ENCODE measurements at places on chromosomes 5 and 9. TPM values are rescaled to one million over a fixed set of nuclear protein-coding genes. Genes with fewer than 3 reads are reported as not detected.

The IFNA2 gene
- polyA plus RNA-seq = not detected

The FCN1 gene
- polyA plus RNA-seq = 2.2 TPM

The FOXD4L4 gene
- polyA plus RNA-seq = not detected

The SLC36A2 gene
- polyA plus RNA-seq = 8.8 TPM

The PRKAA1 gene
- polyA plus RNA-seq = 59.4 TPM

The SPATA31E1 gene
- not detected for polyA plus RNA-seq

The OR2S2 gene
- not detected for polyA plus RNA-seq

The HRCT1 gene
- polyA plus RNA-seq = 0.19 TPM

The FBLL1 gene
- polyA plus RNA-seq = 0.64 TPM

The WWC1 gene
- 81.7 TPM for polyA plus RNA-seq

The SMC2 gene
- polyA plus RNA-seq = 46.6 TPM

The MYMK gene
- polyA plus RNA-seq = not detected

The SPINK4 gene
- polyA plus RNA-seq = not detected

The CYLC2 gene
- not detected for polyA plus RNA-seq

The FAM193B gene
- polyA plus RNA-seq = 59.3 TPM

The SPEF2 gene
- polyA plus RNA-seq = 33.9 TPM

The PDE6A gene
- polyA plus RNA-seq = 0.11 TPM

The IRX1 gene
- polyA plus RNA-seq = 25.4 TPM

The ANKRA2 gene
- 43.3 TPM for polyA plus RNA-seq

The CTSV gene
- 25.9 TPM for polyA plus RNA-seq

The RMI1 gene
- polyA plus RNA-seq = 23.2 TPM

The SURF2 gene
- polyA plus RNA-seq = 21.6 TPM

The PCDHB2 gene
- polyA plus RNA-seq = 8.5 TPM

The IL13 gene
- polyA plus RNA-seq = not detected

The NR3C1 gene
- 29.4 TPM for polyA plus RNA-seq

The SLC27A6 gene
- 1.8 TPM for polyA plus RNA-seq

The NMUR2 gene
- polyA plus RNA-seq = not detected

The PTBP3 gene
- polyA plus RNA-seq = 80.3 TPM

The KIF24 gene
- 6.8 TPM for polyA plus RNA-seq

The PDCD1LG2 gene
- 0.06 TPM for polyA plus RNA-seq

The DTWD2 gene
- 14.7 TPM for polyA plus RNA-seq

The ATP10B gene
- polyA plus RNA-seq = 0.69 TPM

The ARID3C gene
- polyA plus RNA-seq = 0.16 TPM

The PCDHAC1 gene
- polyA plus RNA-seq = 0.08 TPM

The CYSRT1 gene
- 5.2 TPM for polyA plus RNA-seq

The CDH9 gene
- 14.8 TPM for polyA plus RNA-seq
